ENCODE measurements at places on chromosomes 6 and 20. TPM values are rescaled to one million over a fixed set of nuclear protein-coding genes. Genes with fewer than 3 reads are reported as not detected.

C20orf144 gene
- total RNA-seq: 0.26 TPM

GRCh38 chr6:96675597-96675996, 112.7 kb downstream of the FHL5 start:
- DNase-seq: no peak

GRCh38 chr6:84278321-84278998, 51.0 kb upstream of the CEP162 start:
- no peak for DNase-seq

DNA sequence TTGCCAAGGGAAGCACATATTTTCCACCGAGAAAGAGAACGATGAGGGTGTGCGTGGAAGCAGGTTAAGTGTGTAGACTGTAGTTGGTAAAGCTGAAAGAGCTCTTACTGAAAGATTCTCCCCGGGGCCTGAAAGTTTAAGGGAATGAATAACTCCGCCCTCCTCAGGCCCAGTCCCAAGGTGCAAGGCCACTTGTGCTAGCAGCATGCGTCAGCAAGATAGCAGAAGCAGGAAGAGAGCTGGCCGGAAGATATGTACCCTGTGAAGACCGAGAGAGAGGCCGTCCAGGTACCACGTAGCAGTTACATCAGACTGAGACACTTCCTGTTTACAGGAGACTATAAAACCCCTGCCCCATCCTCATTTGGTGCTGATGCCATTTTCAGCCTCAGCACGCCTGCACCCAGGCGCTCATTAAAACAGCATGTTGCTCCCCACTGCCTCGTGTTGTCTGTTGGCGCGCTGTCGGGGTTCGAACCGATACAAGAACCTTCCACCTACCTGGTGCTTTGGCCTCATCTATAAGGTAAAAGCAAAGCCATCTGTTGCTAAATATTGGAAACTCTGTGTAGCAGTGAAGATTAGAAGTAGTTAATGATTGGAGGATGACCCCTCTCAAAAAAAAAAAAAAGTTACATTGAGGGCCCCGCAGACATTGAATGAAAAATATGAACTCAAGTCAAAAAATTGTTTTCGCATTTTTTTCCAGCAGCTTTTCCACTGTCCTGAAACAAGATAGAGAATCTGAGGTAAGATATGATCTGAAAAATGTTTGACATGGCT, 18.6 kb upstream of the FAM135A start:
- DNase-seq: no peak

GRCh38 chr6:42627044-42627443, 63.2 kb downstream of the UBR2 start:
- no peak for DNase-seq

DNA sequence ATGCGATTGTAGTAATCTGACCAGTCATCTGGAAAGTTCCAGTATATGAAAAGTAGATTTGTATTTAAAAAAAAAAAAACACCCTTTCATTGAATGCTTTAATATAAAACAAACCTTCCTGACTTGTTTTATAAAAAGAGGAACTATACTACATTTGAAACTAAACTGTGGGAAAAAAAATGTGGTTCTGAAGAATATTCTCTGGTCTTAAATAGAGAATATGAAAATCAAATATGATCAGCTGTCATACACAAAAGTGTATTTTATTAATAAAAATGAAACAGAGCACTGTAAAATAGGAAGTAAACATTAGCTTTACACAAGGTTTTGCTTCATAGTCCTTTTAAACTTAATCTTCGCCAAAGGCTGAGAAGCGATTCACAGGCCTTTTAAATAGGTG, 25.3 kb upstream of the CD83 start:
- DNase-seq: no peak

GTSF1L gene
- total RNA-seq: not detected

GRCh38 chr6:62971976-62972658, 239.2 kb upstream of the FKBP1C start:
- no peak for DNase-seq

PAX1 gene
- total RNA-seq: not detected

SDC4 gene
- total RNA-seq: 185 TPM

- no peak for DNase-seq
Observed at GRCh38 chr6:9334979-9335378, 899.6 kb upstream of the SLC35B3 start.

CCN5 gene
- not detected for total RNA-seq

Measured in activated CD4-positive, alpha-beta T cell treated with anti-CD3 and anti-CD28 coated beads, Interleukin-2, amount 10 ng/mL, durations not matched to agents 24 days and 14 days (primary cell).